SHP77 (cell line): ENCODE measurements at places on chromosomes 13 and 19.

DNA sequence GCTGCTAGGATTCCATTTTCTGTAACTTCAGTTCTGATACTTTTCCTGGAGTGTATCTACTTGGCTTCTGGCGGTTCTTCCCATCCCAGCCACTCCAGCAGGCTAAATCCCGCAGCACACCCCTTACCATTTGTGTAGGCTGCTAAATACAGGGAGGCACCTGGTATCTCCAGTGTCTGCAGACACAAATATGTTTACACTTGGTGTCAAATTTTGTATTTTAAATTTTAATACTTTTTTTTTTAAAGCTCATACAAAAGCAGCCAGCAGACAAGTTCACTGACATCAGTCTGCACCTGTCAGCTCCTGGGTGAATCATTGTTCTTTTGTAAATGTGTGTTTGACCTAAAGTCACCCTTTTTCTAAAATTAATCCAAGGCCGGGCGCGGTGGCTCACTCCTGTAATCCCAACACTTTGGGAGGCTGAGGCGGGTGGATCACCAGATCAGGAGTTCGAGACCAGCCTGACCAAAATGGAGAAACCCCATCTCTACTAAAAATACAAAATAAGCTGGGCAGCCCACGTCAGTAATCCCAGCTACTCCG is 3.4 kb upstream of the ZSCAN4 start:
- no peak for DNase-seq

DNA sequence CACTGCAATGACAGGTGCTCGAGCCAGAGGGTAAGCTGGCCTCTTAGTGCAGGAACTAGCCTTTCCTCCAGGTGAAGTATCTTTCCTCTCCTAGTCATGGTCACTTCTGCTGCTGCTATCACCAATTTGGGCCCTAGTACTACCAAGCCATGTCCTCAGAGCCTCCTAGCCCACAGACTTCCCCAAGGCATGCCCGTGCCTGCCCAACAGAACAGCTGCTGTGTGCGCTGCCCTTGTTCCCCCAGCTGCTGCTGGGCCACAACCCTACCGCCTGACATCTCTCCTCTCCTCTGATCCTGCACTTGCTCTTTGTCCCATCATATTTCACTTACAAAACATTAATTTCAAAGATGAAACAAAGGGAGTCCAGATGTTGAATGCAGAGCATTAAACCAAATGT is 168.5 kb upstream of the FREM2 start:
- DNase-seq = peak; percentile 63

GRCh38 chr19:17605761-17606589 is 50.5 kb downstream of the COLGALT1 start:
- no peak for DNase-seq

DNA sequence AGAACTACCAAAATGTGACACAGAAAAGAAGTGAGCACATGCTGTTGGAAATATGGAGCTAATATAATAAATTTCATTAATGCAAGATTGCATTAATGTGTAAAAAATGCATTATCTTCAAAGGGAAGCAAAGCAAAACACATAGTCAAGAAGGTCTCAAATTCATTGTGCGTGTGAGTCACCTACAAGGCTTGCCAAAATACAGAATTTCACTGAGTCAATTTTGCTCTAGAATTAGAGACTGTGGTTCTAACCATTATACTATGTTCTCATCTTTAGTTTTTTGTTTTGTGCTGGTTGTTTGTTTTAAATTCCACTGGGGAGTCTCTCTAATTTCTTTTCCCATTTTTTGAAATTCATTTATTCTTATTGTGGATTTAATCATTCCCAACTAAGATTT is 149.8 kb upstream of the SLITRK1 start:
- no peak for DNase-seq

GRCh38 chr19:18634612-18635297 is 2.1 kb upstream of the KLHL26 start:
- DNase-seq = no peak

DNA sequence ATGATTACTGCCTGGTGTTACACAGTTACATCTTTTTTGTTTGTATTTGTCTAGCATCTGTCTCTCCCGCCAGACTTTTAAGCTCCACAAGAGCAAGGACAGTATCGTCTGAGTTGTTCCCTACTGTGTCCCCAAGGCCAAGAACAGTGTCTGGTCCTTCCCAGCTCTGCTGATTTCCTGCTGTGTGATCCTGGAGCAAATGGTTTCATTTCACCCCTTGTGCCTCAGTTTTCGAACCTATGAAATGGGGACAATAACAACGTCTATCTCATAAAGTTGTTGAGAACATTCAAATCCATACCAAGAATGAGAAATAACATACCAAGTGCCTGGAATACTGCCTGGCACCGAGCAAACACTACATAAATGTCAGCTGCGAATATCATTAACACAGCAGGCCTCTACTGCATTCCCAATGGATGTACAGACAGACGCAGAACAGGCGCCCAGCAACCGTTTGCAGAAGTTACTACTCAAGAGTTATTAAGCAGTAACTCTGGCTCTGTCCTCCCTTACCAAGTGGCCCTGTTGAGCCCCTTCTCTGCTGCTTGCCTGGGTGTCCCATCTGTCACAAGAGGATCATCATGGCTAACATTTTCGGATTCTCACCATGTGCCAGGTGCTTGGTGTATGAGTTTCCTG is 11.4 kb downstream of the XRCC1 start:
- DNase-seq = no peak

DNA sequence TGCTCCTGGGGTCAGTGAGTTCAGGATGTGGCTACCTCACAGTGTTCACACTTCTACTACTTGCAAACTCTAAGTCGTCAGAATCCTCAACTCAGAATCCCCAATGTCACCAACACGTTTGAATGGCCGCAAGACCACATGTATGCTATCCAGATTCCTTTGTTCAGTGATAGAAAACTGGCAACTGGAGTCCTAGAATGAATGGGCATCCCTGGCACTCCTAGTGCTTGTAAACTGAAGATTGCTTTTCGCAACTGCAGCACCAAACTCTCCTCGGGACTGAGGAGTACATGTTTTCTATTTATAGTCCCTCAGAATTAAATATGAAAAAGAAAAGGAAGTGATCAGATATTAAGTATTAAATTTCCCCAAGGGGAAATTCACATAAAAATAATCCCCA is 4.9 kb downstream of the SMAD9 start:
- no peak for DNase-seq

DNA sequence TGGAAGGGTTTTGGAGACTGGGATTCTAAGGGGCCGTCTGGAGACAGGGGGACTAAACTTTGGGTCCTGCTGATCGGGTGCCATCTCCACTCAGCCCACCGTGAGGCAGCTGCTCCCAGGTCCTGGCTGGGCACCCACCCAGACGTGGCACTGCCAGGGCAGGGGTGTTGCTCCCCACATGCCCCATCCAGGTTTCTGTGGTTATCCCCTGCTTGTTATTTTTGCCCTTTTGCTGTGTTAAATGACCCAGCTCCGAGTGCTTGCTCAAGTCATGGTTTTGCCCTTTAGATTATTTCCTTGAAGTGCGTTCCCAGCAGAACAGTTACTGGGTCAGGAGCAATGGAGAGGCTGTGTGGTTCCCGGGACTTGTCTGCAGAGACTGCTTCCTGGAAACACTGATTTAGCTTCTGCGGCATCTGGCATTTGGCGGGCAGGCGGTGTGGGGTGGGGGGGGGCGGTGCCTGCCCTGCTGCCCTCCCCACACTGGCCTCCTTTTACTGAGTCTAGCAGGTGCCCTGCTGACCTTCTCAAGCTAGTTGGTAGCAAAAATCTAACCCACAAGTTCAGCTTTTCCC is 1.9 kb downstream of the RAB11B start:
- peak; percentile 28 for DNase-seq

DNA sequence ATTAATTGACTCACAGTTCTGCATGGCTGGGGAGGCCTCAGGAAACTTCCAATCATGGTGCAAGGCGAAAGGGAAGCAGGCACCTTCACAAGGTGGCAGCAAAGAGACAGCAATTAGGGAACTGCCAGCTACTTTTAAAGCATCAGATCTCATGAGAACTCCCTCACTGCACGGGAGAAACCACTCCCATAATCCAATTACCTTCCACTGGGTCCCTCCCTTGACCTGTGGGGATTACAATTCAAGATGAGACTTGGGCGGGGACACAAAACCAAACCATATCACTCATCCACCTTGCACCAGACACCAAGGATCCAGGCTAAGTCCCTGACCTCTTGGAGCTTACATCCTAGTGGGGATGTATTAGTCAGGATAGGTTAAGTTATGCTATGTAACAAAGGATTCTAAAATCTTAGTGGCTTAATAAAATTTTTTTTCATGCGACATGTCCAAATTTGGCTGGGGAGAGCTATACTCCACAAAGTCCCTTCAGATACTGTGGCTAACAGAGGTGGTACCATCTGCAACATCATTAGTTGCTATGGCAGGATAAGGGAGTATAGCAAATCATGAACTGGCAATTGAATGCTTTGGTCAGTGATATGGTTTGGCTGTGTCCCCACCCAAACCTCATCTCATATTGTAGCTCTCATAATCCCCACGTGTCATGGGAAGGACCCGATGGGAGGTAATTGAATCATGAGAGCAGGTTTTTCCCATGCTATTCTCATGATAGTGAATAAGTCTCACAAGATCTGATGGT is 8.3 kb upstream of the FAM187B start:
- no peak for DNase-seq

- no peak for DNase-seq
Observed at GRCh38 chr19:35042056-35042730, 672 bp downstream of the HPN start.

- no peak for DNase-seq
Observed at GRCh38 chr13:50446611-50447010, 396.9 kb downstream of the DLEU7 start.
